ENCODE measurements at places on chromosomes 2 and 18. TPM values are rescaled to one million over a fixed set of nuclear protein-coding genes. Genes with fewer than 3 reads are reported as not detected.

Gene LYPD6B
- not detected for total RNA-seq

Gene DPP4
- 15.9 TPM for total RNA-seq

- H3K27ac ChIP-seq = no peak overlapping the region
- H3K27me3 ChIP-seq = peaks cover 31% of the 10 kb centered on the region
- H3K4me1 ChIP-seq = peaks cover 14% of the 10 kb centered on the region
- peak; percentile 53 for DNase-seq
- no peaks in the 10 kb centered on the region for H3K36me3 ChIP-seq
These were observed 91.7 kb downstream of the DTNA start for GRCh38 chr18:34801774-34802173.

DNA sequence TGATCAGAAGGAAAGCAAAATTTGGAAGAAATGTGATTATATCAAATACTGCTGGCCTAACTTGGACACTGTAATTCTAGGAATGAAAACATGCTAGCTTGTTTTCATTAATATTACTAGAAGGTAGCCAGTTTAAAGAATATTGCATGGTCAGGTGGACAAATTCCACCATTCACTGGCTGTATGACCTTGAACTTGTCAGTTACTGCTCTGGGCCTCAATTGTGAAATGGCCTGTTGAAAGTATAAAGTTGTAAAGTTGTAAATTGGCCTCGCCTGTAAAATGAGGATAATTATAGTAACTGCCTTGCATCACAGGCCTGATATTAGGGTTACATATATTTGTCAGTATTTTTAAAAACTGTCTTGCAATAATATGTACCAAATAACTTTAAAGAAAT is 398.4 kb upstream of the CHST9 start:
- no peak for DNase-seq
- no peaks in the 10 kb centered on the region for H3K27me3 ChIP-seq
- no peak overlapping the region for H3K4me3 ChIP-seq

DNA sequence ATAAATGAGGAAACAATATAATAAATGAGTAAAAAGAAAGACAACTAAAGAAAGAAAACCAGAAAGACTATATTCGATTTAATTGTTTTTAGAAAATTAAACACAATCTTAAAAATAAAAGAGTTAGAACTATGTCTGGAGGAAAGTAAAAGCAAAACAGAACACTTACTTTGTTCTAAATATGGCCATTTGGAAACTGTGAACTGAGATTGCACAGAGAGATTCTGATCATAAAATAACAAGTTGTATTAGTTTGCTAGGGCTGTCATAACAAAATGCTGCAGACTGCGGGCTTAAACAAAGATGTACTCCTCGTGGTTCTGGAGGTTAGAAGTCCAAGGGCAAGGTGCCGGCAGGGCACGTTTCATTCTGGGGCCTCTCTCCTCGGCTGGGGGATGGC is 128.1 kb upstream of the AQP4 start:
- no peak overlapping the region for H3K4me3 ChIP-seq
- no peaks in the 10 kb centered on the region for H3K36me3 ChIP-seq
- H3K27me3 ChIP-seq = no peaks in the 10 kb centered on the region
- no peaks in the 10 kb centered on the region for H3K4me1 ChIP-seq

GRCh38 chr2:179417436-179417949 is 152.9 kb upstream of the SESTD1 start:
- DNase-seq = no peak
- no peak overlapping the region for H3K27ac ChIP-seq
- H3K27me3 ChIP-seq = peaks cover 15% of the 10 kb centered on the region
- no peaks in the 10 kb centered on the region for H3K36me3 ChIP-seq
- no peaks in the 10 kb centered on the region for H3K4me1 ChIP-seq

- no peaks in the 10 kb centered on the region for H3K27me3 ChIP-seq
- H3K4me3 ChIP-seq = no peak overlapping the region
- no peak overlapping the region for H3K27ac ChIP-seq
- no peaks in the 10 kb centered on the region for H3K36me3 ChIP-seq
- no peak for DNase-seq
These were observed 154.0 kb downstream of the TMEM17 start for GRCh38 chr2:62352031-62352430.

- H3K36me3 ChIP-seq = no peaks in the 10 kb centered on the region
- H3K4me1 ChIP-seq = no peaks in the 10 kb centered on the region
- no peak for DNase-seq
- H3K4me3 ChIP-seq = no peak overlapping the region
- no peak overlapping the region for H3K27ac ChIP-seq
These were observed 7.8 kb downstream of the RBM44 start for GRCh38 chr2:237806334-237806733.

- peaks cover 4% of the 10 kb centered on the region for H3K27me3 ChIP-seq
- H3K27ac ChIP-seq = no peak overlapping the region
- H3K36me3 ChIP-seq = no peaks in the 10 kb centered on the region
- no peak overlapping the region for H3K4me3 ChIP-seq
- DNase-seq = no peak
These were observed 156.7 kb downstream of the TPO start for GRCh38 chr2:1569879-1570450.
